ENCODE measurements at places on chromosomes 1 and 21.

DNA sequence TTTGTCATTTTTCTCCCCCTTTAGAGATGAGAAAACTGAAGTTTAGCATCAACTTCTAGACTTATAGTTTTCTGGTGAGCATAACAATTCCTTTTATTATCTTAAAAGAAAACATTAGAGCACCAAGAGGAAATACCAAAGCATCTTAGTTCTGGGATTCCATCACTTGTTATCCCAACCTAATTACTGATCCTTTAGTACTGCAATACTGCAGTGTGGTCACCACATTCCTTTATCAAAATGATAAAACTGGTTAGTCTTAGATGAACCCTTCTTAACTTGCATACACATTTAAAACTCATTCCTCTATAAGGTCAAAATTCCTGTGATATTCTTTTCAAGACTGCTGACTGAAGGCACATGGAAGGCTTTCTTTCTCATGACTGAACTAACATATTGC, 23.1 kb downstream of the SOD1 start:
- no peak for DNase-seq

GRCh38 chr1:198529414-198529813, 11.1 kb downstream of the ATP6V1G3 start:
- no peak for DNase-seq

DNA sequence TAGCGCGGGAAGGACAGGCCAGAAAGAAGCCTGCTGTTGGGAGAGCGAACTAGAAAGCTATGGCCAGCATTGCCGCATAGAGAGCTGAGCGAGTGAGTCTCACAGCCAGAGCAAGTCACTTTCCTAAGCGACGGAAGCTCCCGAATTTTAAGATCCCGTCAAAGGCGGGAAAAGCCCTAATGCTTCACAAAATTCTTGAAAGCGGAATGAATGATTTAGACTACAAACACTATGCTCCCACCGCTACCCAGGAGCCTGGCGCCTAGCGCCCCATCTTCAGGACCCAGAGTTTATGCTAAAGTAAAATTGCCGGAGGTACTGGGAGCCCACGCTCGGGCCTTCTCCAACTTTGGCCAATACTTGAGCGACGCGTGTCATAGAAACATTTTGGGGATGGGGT, 409.9 kb upstream of the ESRRG start:
- no peak for DNase-seq

- DNase-seq = no peak
Measured at GRCh38 chr1:64663668-64664067, 81.2 kb upstream of the RAVER2 start.

GRCh38 chr1:47703981-47704596, 266.2 kb downstream of the FOXD2 start:
- no peak for DNase-seq

DNA sequence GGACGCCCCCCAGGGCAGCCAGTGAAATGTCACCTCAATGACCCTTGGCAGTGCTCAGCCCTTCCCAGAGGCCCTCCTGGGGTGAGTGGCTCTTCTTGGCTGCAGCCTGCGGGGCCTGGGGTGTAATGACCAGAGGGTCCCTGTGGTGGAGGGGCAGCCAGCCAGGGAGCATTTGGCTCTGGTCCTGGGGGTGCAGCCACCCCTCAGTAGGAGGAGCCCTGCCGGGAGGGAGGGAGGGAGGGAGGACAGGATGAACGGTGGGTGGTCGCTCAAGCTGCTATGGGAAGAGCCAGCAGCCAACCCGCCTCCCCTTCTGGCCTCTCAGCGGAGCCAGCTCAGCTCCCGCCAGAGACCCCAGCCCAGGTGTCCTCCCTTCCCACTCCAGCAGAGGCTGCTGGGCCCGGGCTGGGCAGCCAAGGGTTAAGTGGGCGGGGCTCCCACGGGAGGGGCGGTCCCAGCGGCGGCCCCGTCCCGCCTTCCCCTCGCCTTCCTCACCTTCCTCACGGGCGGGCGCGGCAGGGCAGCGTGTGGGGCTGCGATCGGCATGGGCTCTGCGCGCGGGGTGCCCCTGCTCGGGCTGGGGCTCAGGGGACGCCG, 9.0 kb upstream of the PLCH2 start:
- DNase-seq = no peak

- DNase-seq = no peak
Measured at GRCh38 chr1:56931686-56932085, 34.1 kb downstream of the C8B start.

DNA sequence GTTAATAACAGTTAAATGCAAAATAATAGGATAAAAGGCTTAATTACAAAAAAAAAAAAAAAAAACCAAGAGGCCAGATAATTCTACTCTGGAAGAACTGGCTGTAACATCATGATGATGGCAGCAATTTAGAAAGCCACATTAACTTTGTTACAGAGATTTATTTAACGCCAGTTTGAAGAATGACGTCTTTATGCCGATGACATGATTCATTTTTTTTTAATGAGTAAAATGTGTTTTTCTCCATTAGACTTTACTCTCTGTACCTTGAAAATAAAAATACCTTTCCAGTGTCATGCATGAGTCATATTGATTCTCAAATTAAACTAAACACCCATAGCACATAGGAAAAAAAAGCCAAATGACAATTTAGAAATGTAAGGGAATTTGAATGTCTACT, 226.1 kb downstream of the RGS7 start:
- no peak for DNase-seq

DNA sequence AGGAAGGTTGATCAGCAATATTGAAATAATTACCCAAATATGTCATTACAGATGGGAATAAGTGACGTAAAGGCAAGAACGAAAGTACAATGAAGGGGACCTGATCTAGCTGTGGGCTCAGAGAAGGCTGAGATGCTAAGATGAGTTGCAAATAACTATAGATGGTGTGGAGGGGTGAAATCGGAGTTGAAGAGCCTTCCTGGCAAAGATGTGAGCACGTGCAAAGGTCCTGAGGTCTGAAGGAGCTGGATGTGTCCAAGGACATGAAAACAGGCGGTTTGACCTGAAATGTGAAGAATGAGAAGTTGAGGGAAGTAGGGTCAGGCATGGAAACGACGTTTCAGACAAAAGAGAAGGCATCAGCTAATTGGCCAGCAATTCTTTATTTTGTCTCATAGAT, 61.6 kb upstream of the SLC45A1 start:
- DNase-seq = no peak

Data from stimulated activated CD4-positive, alpha-beta T cell treated with anti-CD3 and anti-CD28 coated beads, Interleukin-1b, Interleukin-23, amount 100 ng/mL, for 1 hour (primary cell).